Ascending aorta (tissue), 2 donors: ENCODE measurements at places on chromosomes 2 and 18.

DNA sequence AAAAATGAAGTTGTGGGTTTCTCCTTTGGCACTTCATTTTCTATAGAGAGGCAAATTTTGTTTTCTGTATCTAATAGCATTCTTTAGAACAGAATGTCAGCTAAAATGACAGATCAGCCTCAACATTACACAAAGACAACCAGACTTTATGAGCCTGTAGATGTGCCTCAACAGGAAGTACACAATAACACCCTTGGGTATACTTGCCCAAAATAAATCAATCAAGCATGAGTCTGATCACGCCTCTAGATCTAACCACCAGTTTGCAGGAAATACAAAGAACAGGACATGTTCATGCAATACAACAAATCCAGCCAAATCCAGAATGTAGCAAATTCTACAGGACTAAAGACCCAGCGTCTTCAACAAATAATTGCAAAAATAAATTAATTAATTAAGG, 11.2 kb upstream of the DAPL1 start:
- no peaks in the 10 kb centered on the region for H3K27me3 ChIP-seq
- no peak for DNase-seq
- H3K4me3 ChIP-seq = no peak overlapping the region
- peaks cover 3% of the 10 kb centered on the region for H3K4me1 ChIP-seq
- no peak overlapping the region for H3K27ac ChIP-seq

DNA sequence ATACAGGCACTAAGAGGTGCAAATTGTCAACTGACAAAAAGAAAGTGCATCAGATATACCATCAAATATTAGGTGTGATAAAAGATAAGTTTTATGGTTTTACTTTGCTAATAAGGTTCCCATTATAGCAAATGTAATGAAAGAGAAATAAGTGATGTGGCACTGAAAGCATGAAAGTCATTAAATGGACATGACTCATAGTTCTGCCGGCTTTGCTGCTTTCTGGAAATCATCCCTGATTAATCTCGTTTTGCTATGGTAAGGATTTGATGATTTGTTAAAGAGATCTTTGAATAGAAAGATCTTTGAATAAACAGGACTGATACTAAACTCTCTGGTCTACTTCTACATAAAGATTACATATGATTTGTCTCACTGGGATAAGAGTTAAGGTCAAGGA, 72.7 kb downstream of the CLIP4 start:
- no peak overlapping the region for H3K27ac ChIP-seq
- peaks cover 2% of the 10 kb centered on the region for H3K36me3 ChIP-seq
- H3K27me3 ChIP-seq = no peaks in the 10 kb centered on the region
- DNase-seq = no peak
- no peaks in the 10 kb centered on the region for H3K4me1 ChIP-seq
- H3K4me3 ChIP-seq = no peak overlapping the region

- H3K27ac ChIP-seq = no peak overlapping the region
- H3K36me3 ChIP-seq = no peaks in the 10 kb centered on the region
- no peaks in the 10 kb centered on the region for H3K27me3 ChIP-seq
Observed at GRCh38 chr18:75926811-75927210, 499.3 kb upstream of the SMIM21 start.

DNA sequence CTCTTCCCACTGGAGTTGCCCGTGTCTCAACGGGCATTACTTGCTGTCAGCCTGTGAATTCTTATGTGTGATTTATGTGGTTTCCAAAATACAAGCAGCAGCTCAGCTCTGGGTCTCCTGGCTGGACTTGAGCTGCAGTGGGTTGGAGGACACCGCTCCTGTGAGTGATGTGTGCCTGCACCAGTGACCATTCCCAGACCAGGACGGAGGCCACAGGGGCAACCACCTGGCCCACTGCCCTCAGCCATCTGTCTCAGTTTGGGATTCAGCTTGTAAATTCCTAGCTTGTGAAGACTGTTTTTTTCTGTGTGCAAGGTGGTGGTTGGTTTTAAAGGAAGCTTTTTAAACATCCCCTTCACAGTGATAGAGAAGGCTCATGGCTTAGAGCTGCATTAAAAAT, 261.0 kb downstream of the BCL2 start:
- no peak overlapping the region for H3K27ac ChIP-seq
- no peak overlapping the region for H3K4me3 ChIP-seq
- no peaks in the 10 kb centered on the region for H3K36me3 ChIP-seq
- no peak for DNase-seq
- no peaks in the 10 kb centered on the region for H3K27me3 ChIP-seq

DNA sequence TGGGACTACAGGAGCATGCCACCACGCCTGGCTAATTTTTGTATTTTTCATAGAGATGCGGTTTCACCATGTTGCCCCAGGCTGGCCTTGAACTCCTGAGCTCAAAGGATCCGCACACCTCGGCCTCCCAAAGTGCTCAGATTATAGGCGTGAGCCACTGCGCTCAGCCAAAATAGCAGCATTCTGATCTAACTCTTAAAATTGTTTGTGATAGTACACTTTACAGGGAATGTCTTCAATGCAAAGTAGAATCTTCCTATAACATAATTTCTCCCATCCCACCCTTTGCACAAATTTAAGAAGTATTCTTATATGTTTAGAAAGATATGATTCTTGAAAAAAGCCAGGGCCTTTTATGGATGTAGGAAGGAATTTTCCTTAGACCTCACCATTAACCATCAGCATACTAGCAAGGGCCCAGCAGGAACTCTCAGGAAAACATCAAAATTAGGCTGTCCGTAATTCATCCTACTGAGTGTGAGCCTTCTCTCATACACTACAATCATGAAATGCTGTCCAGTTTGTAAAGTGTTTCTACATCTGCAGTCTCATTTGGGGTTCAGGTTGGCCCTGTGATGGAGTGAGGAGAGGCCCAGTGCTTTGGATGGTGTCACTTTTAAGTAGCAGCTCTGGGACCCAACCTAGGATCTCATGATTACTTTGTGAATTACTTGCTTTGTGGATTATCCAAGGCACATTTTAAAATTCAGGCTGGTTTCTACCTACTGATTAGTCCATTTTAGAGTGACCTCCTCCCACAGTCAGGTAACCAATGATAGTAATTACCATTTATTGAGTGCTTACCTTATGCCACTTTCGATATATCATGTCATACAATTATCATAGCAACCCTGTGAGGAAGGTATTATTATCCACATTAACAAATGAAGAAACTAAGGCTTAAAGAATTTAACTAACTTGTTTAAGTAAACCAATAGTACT, 37.5 kb upstream of the DLX1 start:
- DNase-seq = no peak
- no peak overlapping the region for H3K4me3 ChIP-seq
- H3K27me3 ChIP-seq = no peaks in the 10 kb centered on the region
- H3K36me3 ChIP-seq = no peaks in the 10 kb centered on the region
- H3K4me1 ChIP-seq = no peaks in the 10 kb centered on the region

DNA sequence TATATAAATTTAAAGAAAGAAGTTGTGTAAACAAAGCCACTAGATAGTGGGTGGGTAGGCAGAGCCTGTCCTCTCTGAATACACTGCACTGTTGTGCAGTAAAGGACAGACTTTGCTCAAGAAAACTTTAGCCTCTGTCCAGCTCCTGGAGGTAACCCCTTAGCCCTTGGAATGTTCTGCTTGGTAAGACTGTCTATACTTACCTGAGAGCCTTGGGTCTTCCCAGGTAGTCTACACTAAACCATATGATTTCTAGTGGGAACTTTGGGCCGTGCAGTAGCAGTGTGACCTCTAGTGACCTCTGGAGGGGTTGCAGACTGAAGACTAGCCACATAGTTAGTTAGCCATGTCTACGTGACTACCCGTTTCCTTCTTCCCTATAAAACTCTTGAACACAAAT, 678.3 kb upstream of the NRXN1 start:
- H3K36me3 ChIP-seq = no peaks in the 10 kb centered on the region
- no peaks in the 10 kb centered on the region for H3K4me1 ChIP-seq
- no peak for DNase-seq

DNA sequence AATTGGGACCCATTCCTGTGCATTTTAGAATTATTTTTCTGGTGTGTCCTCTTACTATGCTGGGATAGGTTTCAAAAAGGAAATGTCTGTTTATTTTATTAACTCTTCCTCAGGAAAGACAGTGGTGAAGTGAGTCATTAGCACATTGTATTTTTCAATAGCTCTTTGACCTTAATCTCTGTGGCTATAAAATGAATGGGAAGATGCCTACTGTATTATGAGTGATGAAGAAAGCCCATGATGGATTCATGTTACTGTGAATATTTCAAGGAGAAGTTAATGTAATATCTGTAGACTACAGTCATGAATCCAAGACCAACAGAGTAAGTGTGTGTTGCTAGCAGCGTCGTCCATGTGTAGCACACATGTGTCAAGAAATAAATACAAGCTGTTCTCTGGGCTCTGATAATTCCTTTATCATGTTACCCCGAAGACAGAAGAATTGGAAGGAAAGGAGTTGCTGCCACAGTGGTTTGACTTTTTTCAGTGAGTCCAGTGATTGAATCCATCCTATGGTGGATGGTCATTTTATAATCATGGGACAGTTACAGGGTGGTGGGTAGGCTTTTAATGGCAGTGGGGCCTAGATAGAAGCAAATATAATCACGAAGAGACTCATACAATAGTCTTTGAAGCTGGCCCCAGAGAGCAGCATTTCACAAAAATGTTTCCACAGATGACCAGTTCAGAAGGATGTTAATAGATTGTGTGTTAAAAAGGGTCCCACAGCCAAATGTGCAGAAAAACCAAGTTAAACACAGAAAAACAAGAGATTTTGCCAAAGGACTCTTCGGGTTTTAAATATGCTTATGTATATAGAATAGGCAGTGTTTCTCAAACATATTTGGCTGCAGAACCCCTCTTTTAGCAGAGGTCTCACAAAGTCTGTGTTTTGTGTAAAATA, 239.7 kb upstream of the RASGRP3 start:
- H3K27me3 ChIP-seq = no peaks in the 10 kb centered on the region
- no peak for DNase-seq
- H3K27ac ChIP-seq = no peak overlapping the region
- peaks cover 18% of the 10 kb centered on the region for H3K4me1 ChIP-seq
- peaks cover 5% of the 10 kb centered on the region for H3K36me3 ChIP-seq

- H3K4me1 ChIP-seq = peaks cover 29% of the 10 kb centered on the region
- H3K4me3 ChIP-seq = no peak overlapping the region
- no peaks in the 10 kb centered on the region for H3K27me3 ChIP-seq
Observed at GRCh38 chr18:10015941-10016819, 102.4 kb downstream of the VAPA start.

DNA sequence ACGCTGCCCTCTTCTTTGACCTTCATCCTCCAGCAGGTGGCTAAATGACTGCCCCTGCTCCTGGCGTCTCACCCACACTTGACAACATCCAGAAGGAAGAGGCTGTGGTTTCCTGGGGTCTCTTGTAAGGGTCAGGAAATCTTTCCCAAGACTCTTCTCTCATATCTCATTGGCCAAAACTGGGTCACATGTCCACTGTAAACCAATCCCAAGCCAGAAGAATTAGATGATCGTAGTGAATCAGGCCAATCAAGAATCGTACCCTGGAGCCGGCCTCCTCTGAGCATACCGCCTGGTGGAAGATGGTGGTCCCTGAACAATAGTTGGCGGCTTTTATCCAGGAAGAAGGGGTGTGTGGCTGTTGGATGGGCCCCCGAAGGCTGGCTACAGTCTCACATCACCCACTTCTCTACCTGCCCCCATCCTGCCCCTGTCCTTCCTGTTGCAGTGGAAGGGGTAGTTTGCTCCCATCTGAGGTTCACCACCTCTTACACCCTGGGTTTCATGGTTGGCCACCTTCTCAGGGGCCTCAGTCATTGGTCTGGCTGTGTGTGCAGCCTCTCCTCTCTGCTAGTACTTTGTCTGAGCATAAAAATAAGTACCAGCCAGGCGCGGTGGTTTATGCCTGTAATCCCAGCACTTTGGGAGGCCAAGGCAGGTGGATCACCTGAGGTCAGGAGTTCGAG, 3.8 kb downstream of the SAG start:
- H3K4me3 ChIP-seq = no peak overlapping the region
- no peaks in the 10 kb centered on the region for H3K27me3 ChIP-seq
- H3K27ac ChIP-seq = no peak overlapping the region
- no peaks in the 10 kb centered on the region for H3K36me3 ChIP-seq

DNA sequence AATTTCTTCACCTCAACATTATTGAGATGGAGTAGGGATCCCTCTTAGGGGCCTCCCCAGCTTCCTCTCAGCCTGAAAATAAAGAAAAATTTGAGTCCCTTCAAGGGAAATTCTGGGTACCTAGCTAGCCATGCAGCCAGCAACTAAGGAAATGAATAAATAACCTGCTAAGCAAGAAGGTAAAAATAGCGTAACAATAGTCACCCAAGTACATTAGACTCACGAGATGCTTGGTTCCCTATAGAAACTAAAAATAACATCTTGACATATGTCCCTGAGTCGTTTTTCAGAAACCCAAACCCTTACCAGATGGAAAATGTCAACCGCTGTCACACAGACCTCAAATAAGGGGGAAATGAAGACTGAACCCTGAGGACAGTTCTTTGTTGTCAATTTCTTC, 51.9 kb downstream of the CACNB4 start:
- H3K27ac ChIP-seq = no peak overlapping the region
- H3K4me1 ChIP-seq = no peaks in the 10 kb centered on the region
- no peaks in the 10 kb centered on the region for H3K36me3 ChIP-seq
- DNase-seq = no peak
- no peak overlapping the region for H3K4me3 ChIP-seq
- H3K27me3 ChIP-seq = no peaks in the 10 kb centered on the region

GRCh38 chr2:62149708-62150107, 46.2 kb upstream of the B3GNT2 start:
- DNase-seq = no peak
- no peaks in the 10 kb centered on the region for H3K27me3 ChIP-seq
- no peak overlapping the region for H3K27ac ChIP-seq
- no peaks in the 10 kb centered on the region for H3K4me1 ChIP-seq
